ENCODE measurements at places on chromosomes 1 and 21. TPM values are rescaled to one million over a fixed set of nuclear protein-coding genes. Genes with fewer than 3 reads are reported as not detected.

Gene UTS2
- not detected for total RNA-seq

Gene ITLN1
- total RNA-seq, result 0.29 TPM

Gene PODN
- 250 TPM for total RNA-seq

Gene OR2T5
- total RNA-seq, result not detected

Gene HPDL
- 0.17 TPM for total RNA-seq

Measured in mucosa of gallbladder (tissue), 1 donor.